ENCODE measurements at places on chromosomes 7 and 10.

GRCh38 chr10:107215681-107216080, 51.2 kb upstream of the SORCS1 start:
- no peak for DNase-seq

GRCh38 chr10:75542906-75543305, 111.5 kb downstream of the LRMDA start:
- DNase-seq = no peak

DNA sequence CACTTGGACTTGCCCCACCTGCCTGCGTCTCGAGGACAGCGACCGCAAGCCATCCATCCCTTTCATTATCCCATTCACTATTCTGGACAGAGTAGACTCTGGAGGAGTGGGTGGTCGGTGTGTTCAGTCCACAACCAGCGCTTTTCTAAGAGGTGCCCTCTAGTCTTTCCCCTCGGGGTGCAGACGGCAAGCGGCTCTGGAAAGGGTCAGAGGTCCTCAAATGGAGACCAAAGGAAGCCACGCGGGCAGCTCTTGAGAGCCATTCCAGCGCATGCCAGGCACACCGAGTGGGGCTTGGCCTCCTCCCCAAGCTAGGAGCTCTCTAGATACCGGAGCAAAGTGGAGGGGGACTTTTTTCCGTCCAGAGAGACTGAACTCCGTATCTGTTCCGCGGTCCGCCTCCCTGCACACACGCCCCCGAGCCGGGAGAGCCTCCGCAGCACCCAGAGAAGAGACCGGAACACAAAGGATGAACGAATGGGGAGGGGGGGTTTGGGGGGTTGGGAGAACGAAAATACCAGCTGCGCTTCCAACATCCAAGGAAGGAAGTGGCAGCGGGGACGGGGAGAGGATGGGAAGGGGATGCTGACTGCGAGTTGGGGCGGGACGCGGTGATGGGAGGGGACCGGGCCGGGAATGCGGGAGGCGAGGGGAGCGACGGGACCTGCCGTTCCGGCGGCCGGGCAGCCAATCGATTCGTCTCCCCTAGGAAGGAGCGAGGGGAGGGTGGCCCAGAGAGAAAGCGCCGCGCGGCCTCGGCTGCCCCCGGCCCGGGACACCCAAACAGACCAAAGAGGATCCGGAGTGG, 515 bp downstream of the GSDME start:
- no peak for DNase-seq

- no peak for DNase-seq
Observed at GRCh38 chr10:19578571-19578970, 237.7 kb upstream of the PLXDC2 start.

- DNase-seq = no peak
Observed at GRCh38 chr10:12628964-12629766, 279.8 kb downstream of the CAMK1D start.

GRCh38 chr7:30765408-30765807, 5.8 kb upstream of the MINDY4 start:
- no peak for DNase-seq

DNA sequence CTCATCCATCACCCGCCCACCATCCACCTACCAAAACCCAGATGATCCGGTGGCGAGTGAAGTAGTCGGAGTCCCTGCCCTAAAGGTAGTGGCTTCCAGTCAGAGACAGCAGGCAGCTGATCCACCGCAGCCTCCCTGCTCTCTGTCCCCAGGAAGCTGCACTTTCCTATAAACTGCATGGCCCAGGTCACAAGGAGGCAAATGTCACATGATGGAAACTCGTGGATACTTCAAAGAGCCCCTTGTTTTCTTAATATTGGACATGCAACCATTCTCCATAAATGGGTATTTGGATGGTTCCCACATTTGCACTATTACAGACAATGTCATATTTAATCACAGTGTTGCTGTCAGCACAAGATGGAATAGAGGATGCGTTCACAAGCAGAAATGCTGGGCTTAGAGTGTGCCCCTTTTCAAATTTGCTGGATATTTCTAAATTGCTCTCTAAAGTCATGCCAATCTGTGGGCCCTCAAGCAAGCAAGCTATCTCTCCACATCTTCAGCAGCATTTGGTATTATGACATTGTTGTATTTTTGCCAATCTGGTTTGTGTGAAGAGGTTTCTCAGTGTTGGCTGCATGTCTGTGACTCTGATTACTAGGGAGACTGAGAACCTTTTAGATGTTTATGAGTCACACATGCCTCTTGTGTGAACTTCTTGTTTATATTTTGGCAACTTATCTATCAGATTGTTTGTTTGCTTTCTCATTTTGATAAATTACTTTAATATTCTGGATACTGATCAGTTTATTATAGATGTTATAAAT, 822.0 kb downstream of the TNS3 start:
- no peak for DNase-seq

- no peak for DNase-seq
Observed at GRCh38 chr10:4704034-4704545, 121.9 kb upstream of the AKR1E2 start.

GRCh38 chr7:38229884-38230642, 43.4 kb downstream of the TARP start:
- no peak for DNase-seq

DNA sequence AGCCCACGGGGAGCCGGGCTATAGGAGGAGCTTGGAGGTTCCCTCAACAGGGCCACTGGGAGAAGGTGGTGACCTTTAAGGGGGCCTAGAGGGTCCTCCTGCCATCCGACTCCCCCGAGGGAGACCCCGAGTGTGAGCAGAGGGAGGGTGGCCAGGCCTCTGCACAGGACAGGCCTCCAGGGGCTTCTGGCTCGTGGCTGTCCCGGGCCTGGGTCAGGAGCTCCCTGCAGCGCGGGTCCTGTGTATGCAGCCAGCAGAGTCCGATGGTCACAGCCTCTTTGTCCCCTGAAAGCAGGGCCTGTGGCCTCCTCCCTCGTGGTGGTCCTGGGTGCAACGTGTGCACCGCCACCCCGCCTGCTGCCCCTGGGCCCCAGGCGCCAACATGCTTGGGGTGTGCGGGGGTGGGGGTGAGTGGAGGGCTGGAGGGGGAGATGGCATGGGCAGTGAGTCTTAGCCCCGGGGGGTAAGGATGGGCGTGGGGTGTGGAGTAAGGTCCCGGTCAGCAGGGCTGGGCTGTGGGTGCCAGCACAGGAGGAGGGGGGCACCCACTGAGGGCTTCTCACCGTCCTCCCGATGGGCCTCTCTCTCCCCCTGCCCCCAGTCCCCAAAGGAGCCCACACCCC, 27.1 kb downstream of the UNCX start:
- no peak for DNase-seq

GRCh38 chr7:155733582-155734444, 78.5 kb downstream of the SHH start:
- DNase-seq = no peak

GRCh38 chr7:142319970-142320369, 62.1 kb upstream of the PRSS58 start:
- DNase-seq = no peak

DNA sequence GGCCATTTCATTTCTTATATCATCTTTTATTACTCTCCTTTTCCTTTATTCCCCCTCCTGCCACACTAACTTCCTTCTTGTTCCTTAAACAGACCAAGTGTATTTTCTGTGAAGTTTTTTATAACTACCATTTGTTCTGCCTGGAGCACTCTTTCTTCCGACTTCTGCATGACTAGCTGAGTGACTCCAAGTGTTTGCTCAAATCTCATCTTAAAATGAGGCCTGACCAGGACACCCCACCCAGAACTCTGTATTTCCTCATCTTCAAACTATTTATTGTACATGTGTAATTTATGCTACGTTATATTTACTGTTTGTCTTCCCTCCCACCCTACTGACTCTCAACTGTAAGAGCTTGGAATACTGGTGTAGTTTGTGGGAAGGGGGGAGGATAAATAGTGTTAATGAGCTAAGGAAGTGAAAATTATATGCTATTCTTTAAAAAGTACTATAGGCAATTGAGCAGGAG, 3.2 kb downstream of the MINDY3 start:
- DNase-seq = no peak

- no peak for DNase-seq
Observed at GRCh38 chr7:83937930-83938329, 256.7 kb downstream of the SEMA3A start.

DNA sequence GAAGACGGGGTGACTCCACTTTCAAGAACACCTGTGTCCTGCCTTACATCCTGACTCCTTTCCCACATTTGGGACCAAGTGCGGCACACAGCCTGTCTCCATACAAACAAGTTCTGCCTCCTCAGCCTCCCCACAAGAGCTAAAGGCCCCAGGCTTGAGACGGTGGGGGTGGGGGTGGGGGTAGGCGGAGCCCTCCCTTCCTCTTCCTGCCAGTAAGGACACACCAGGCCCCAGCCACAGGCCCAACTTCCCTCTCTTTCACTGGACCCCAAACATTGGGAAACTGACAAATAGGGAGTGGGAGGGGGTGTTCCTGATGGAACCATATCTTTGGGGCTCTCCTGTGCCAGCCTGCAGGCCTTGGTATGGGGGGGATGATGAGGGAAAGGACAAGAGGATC, 4.6 kb downstream of the CDK5 start:
- DNase-seq = no peak

- DNase-seq = no peak
Observed at GRCh38 chr10:17073725-17074540, 55.7 kb downstream of the CUBN start.

- DNase-seq = no peak
Observed at GRCh38 chr10:88347597-88348304, 235.4 kb downstream of the RNLS start.

GRCh38 chr7:157136372-157136771, 2.4 kb upstream of the UBE3C start:
- DNase-seq = no peak

- no peak for DNase-seq
Observed at GRCh38 chr10:101452176-101452575, 98.2 kb downstream of the BTRC start.

GRCh38 chr10:97134110-97134509, 51.6 kb downstream of the SLIT1 start:
- no peak for DNase-seq

DNA sequence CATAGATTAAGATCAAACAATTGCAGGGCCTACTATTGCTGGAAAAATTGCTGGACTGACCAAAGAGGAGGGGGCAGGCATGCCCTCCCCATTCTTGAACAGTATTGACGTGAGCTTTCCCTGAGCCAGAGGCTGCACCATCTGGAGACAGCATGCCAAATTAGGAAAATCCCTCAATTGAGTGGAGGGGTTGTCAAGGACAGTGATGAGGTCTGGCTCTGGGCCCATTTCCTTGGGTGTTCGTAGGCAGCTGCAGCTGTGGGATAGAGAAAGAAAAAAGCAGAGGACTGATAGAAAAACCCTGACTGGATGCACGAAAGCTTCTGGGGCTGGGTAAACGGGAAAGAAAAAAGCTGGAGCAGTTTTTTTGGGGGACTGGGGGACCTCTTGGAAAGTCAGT, 22.8 kb upstream of the ORC5 start:
- DNase-seq = no peak

DNA sequence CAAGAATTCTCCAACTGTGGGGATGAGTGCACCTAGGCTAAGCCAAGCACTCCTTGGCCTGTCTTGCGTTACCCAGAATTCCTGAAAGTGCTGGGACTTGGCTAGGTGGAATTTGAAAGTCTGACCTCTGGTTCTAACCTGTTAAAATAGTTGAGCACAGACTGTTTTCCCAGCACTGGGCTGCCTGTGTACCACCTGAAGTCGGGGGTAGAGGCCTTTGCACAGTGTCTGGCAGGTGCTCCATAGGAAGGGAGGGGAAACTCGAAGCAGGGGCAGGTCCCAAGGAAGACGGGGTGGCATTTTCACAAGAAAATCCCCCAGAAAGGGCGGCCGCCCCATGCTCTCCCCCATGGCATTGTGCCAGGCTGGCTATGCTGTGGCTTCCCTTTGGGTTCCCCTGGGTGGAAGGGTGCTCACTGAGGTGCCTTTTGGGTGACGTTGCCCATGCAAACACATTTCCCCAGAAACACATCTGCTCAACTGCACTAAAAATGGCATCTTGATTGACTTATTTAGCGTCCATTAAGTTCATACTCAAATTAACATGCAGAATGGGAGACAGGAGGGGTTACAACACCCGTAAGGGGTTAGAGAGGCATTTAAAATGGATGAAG, 62.9 kb downstream of the SYPL1 start:
- DNase-seq = no peak

DNA sequence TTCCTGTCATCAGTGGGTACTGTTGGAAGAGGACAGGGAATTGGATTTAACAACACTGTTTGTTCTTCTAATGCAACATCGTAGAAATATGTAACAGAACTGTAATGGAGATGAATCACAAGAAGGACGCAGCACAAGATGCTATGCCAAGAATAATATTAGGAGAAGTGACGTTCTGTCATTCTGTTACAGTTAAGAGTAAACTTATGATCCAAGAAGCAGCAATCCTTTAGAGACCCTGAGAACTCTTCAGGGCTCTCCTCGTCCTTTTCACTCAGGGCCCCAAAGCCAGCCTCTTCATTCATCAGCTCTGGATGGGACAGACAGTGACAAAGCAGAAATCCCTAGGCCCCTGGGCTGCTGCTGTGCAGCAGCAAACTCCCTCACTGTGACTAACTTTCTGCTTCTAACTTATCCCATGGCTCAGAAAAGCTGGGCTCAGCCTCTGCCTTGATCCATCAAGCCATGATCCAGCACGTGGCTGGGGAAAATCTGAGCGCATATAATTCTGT, 8.7 kb upstream of the IL6 start:
- no peak for DNase-seq

DNA sequence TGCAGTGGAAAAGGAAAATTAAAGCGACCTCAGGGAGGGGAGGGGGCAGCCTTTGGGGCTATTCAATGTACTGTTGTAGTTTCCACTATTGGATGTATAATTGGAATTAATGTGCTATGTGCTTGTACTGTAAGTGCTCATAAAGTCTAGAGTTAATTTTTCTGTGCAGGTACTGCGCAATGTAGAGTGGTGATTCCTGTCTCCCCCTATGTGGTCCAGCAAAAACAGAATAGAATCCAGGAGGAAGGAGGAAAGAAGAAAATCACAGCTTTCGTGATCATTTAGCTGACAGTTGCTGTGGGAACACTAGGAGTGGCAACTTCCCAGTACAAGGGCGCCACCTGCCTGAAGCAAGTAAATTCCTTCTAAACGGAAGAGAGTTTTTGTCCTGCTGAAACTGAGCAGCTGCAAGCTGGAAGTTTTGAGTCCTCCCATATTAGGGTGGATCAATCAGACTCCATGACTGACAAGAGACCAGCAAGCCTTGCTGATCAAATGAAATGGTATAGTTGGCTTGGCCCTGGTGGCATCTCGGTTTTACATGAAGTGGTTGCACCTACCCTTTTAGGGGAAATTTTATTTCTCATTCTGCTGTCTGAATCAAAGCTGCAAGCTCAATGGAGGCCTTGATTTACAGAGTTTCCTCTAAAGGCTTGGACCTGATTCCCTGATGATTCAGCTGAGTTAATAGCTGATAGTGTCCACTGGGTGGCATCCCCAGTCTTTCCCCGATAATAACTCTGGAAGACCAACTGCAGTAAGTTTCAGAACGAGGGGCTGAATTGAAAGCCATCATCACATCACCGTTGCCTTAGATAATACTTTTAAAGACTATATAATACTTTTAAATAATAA, 299.8 kb downstream of the HGF start:
- no peak for DNase-seq

Data from stimulated activated CD8-positive, alpha-beta memory T cell treated with anti-CD3 and anti-CD28 coated beads, Interleukin-4, amount 100 ng/mL, for 4 hours (primary cell).